ENCODE measurements at places on chromosomes 11 and 22.

GRCh38 chr11:2860636-2861035 is 24.9 kb downstream of the CDKN1C start:
- peak; percentile 17 for DNase-seq

DNA sequence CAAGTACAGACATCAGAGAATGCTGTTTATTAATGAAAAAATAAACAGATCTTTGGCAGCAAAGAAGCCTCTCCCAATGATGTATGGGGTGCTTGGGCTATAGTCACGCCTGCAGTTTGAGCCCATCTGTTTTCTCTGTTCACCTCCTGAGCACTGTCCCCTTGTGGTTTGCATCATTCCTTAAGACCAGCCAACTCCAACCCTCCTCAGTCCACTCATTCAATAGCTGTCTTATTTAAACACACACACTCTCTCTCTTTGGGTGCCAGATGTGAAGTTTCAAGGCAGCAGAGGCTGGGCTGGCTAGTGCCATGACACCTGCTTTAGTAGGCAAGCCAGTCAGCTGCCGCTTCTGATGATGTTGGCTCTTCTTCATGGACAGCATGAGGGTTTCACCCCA is 58.1 kb downstream of the POLD3 start:
- DNase-seq = no peak

- peak; percentile 54 for DNase-seq
Measured at GRCh38 chr22:20430720-20431510, 6.7 kb downstream of the SCARF2 start.

DNA sequence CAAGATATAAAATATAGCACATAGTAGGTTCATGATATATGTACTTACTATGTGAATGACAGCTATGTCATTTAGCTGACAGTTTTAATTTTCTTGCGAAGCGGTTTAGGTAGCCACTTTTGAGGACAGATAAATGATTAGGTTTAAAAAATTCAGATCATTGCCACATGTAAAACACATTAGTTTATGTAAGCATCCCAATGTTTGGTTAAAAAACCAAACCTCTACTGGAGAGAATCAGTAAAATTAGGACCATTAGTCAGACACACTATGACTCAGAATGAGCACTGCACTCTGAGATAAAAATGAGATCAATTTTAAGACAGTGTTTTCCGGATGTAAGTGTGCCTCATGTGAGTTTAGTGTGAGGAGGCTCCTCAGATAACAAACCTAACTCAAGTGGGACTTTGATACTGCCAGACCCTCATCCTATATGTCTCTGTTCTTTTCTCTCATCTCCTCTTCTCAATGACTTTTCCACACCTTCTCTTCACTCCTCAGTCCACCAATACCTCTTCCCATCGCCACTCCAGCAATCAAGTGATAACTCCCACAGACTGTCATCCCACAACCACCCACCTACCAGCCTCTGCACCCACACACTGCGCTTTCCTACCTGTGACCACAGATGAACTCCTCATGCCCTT is 6.8 kb upstream of the OR2AT4 start:
- no peak for DNase-seq

DNA sequence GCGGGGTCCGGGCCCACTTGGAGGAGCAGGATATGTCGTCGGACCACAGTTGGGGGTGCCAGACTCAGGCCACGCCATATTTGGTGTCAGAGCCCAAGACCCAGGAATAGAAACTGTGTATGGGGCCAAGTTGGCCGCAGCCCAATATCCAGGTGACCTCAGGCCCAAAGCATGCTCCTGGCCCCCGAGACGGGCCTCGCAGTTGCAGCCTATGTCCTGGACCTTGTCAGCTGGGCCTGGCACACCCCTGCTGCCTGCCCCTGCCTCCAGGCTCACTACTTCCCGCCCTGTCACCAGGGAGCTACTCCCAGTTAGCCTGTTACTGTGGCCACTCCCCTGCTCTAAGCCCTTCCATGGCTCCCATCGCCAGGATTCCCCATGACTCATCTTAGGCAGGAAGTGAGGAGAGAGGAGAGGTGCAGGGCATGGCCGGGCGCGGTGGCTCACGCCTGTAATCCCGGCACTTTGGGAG is 23.1 kb downstream of the A4GALT start:
- DNase-seq = no peak

GRCh38 chr22:37287550-37287951 is 5.2 kb downstream of the CYTH4 start:
- DNase-seq = no peak

GRCh38 chr11:21783954-21784353 is 408.9 kb upstream of the ANO5 start:
- no peak for DNase-seq

- DNase-seq = no peak
Measured at GRCh38 chr11:108881131-108881530, 216.3 kb downstream of the DDX10 start.

GRCh38 chr11:67631411-67631810 is 1.7 kb upstream of the NUDT8 start:
- DNase-seq = no peak

GRCh38 chr11:69638941-69639681 is 1.8 kb upstream of the CCND1 start:
- peak; percentile 22 for DNase-seq

DNA sequence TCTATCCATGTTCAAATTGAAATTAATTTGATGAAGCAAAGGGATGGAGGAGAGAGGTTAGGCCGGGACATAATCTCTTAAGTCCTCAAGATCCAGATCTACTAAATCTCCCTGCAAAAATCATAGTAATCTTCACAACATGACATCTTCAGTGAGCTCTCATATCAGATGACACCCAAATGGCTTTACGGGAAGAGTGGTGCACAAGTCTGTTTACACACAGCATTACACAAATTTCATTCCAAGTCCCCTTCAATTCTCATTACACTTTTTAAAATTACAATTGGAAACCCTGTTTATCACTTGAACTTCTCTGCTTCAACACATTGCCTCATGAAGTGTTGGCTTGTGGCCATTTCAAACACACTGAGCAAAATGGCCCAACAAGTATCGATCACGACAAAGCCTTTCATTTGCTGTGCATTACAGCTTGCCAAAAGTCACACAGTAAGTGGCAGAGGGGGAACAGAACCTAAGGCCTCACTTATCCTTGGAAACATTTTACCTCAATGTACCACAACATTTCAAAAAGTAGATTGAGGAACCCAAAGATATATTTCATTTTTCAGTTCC is 17.9 kb upstream of the TPH1 start:
- no peak for DNase-seq

DNA sequence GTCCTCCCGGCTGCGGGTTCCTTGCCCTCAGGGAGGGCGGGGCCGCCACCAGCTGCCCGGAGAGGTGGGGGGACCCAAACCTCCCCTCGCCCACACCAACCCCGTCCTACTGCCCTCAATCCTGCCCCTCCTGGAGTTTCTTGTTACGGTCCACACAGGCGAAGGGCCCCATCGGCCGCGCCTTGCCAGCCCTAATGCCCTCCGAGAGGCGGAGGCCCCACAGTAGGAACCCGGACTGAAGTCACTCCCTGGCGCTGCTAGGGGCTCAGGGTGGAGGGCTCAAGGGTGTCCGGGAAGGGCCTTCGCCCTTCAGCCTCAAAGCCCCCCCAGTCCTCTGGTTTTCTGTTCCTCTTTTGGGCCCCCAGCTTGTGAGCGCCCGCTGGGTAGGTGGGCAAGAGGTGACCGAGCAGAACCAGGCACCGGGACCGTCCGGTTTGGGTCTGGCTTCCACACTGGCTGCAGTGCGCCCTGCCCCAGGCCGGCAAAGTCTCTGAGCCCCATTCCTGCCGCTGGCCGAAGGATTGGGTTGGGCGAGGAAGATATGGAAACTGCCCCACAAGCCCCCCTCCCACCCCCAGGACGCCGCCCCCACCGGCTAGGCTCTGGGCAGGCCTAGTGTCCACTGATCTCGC is 24.5 kb downstream of the DUSP8 start:
- no peak for DNase-seq

GRCh38 chr11:94046796-94047195 is 25.6 kb downstream of the HEPHL1 start:
- no peak for DNase-seq
